ENCODE measurements at places on chromosomes 6 and 20.

DNA sequence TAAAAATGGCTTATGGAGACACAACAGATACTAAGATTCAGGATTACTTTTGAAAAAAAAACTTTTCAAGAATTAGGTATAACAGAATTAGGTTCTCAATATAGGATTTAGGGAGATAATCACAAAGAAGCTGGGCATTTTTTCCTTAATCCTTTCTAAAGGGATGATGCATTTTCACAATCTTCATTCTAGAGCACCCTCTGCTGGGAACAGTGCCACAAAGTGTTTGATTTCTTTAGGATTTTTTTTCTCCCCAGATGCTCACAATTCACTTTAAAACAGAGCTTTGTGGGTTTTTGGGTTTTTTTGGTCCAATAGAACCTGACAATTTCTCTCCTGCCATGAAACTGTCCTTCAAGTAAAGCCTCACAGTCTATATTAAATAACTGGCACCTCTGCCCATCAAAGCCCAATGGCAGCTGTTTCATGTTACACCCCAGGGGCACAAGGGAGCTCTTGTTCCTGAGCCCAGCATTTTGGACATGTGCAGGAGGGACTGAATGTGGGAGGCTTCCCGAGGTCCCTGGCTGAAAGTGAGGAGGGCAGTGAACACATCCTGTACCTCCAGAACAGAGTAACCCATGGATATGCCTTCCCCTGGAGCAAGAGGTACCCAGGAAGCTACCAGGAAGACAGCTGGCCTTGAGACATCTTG is 39.7 kb downstream of the PREP start:
- DNase-seq = no peak

- DNase-seq = no peak
Observed at GRCh38 chr6:105890521-105891244, 195.5 kb upstream of the PRDM1 start.

DNA sequence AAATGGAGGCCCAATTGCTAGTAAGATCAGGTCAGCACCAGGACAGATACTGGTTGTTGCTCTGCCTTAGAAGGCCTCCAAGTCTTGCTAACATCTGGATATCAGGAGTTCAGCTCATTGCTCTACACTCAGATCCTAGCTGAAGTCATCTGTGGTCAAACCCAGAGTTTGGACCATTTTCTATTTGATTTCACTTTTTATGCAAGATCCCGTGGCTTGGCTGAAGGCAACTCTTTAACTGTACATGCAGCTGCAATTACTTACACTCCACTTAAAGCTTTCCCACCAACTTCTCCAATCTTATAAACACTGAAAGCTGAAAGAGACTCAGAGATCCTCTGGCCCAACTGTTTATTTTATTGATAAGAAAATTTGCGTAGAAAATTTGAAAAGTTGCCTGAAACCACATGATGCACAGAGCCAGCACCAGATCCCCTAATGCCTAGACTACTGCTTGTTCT is 2.7 kb downstream of the SLC17A2 start:
- no peak for DNase-seq

DNA sequence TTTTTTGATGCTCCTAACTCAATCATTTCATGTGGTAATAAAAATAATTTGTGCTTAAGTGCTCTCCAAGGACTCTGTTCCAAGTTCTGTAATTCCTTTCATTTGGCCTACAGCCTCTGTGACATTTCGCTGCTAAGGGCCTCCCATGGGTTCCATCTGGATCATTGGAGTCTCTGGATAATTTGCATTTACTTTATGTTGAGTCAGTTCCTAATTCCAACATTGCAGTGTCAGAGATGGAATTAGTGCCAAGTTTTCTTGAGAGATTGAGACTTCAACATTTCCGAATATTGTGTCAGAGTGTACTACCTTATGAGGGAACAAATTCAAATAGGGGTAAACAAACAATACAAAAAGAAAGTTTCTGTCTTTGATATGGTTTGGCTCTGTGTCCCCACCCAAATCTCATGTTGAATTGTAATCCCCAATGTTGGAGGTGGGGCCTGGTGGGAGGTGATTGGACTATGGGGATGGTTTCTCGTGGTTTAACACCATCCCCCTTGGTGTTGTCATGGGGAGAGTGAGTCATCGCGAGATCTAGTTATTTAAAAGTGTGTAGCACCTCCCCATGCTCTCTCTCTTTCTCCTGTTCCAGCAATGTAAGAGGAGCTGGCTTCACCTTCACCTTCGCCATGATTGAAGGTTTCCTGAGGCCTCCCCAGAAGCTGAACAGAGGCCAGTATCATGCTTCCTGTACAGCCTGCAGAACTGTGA is 244.1 kb upstream of the TBX18 start:
- no peak for DNase-seq

DNA sequence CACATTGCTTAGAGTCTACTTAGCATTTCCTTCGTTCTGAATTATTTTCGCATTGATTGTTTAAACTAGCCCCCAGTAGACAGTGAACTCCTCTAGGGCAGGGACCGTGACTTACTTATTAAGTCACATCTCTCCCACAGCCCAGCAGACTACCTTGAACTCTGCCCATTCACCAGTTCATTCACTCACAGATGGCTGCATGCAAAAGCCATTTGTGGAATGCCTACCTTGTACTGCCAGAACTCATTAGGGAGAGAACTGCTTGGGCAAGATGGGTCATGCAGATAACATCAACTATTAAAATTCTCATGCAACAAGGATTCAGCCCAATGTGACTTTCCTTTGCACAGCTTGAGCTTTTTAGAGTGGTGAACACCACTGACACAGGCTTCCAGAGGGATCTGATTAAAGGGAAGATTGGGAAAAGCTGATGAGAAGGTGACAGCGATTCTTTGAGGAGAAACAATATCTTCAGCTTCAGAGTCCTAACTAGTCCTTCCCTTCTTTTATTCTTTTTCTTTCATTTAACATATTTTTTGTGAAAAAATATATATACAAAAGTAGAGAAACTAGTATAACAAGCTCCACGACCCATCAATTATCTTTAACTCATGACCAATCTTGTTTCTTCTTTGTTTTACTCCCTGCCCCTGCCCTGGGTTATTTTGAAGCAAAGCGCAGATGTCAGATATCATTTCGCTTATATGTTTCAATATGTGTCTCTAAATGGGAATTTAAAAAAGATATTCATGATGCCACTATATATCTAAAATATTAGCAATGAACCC is 273.9 kb downstream of the CDC5L start:
- DNase-seq = no peak
